ENCODE measurements at places on chromosomes 7 and 10.
A peak's percentile ranks its signal among the peaks of the same experiment; 100 is the strongest.

DNA sequence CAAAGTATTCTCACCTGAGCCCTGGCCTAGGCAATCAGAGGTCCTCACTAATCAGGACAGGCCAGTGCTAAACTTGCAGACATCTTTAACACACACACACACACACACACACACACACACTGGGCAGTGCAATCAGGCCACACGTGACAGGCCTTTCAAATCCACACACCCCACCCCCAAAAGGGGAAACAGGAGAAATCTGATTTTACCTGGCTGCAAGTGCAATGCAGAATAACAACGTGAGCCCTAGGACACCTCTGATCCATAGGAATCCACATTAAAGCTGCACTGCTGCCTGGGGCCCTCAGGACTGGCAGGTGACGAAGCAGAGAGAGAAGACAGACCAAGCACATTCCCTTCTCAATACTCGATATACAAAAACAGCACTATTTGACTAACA, 218.9 kb downstream of the FAM107B start:
- DNase-seq: no peak

- no peak for DNase-seq
Observed at GRCh38 chr7:28192786-28193585, 12.4 kb upstream of the JAZF1 start.

DNA sequence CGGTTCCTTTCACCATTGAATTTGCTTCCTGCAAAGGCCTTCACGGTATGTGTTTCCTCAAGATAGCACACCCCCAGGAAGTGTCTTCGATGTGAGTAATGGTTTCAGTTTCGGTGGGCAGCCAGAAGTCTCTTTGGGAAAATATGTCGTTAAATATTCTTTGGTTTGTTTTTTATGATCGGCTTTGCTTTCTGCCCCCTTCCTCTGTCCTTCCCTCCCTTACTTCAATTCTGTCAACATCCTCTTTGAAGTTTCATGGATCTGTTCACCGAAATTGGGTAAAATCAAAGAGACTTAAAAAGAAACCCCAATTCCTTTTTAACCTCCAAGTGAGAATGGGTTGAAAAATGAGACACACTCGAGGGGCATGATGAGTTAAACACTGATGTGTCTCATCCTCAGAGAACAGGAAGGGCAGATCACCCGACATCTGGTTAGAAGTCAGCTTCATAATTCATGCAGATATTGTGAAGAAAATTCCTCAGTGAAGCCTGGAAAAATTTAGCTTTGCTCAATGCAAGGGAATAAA, 170.8 kb upstream of the HABP2 start:
- peak; percentile 24 for DNase-seq

DNA sequence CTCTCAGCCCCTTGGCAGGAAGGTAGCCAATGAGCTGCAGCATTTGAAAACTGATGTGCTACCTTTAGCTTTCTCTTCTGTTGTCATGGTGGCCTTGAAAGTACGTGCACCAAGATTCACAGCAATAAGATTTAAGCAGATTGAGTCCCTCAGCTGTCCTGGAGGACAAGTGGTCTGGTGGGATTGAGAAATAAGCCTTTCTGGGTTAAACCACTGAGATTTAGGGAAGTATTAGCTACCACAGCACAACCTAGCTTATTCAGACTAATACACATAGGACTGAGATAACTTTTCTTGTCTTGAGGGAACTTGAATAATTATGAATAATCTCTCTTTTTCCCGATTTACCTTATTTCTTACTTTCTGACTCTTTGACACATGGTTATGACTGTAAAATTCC, 324.0 kb downstream of the PTEN start:
- no peak for DNase-seq

DNA sequence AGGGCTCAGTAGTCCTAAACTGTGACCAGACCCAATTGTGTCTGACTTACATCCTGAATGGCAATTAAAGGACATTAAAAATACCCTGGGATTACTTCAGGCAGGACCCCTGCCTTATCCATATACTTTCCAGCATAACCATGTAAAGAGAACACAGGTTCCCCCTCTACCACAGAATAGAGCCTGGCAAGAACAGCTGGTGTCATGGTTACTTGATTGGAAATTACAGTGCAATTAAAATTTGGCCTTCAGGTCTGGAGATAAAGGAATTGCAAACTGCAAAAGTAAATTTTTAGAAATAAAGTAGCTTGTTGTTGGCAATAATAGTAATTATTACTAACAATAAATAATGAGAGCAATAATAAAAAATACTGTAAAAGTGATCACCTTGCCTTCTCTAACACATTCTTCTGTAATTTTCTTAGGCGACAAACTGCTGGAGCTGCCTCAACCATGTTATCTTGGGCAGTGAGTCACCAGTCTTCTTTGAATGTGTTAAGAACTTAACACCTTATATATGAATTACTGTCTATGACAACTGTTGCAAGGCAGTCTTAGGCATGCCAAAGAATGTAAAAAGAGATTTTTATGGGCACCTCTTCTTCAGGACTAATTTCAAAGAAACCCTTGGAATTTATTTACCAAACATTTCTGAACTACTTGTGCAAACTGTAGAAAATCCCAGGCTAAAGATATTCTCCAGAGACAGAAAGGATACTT, 53.7 kb downstream of the HIBADH start:
- DNase-seq: no peak

GRCh38 chr7:133230591-133231194, 22.2 kb upstream of the EXOC4 start:
- DNase-seq: peak; percentile 16

DNA sequence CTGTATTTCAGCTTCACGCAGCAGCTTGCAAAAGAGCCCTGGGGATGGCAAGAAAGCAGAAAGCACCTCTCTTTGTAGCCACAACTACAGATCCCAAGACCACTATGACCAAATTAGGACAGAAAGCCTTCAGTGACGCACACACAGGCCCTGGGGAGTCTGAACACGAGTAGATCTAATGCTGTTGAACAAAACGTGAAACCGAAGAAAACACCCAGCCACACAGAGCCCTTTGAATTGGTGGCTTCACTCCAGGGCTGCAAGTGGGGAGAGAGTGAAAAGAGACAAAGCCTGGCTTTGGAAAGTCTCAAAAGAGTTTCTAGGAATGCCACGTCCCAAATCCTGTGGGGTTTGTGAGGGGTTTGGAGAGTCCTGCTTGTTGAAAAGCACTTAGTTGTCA, 28.4 kb downstream of the PLXNA4 start:
- DNase-seq: no peak

GRCh38 chr10:36711361-36711760, 414.0 kb upstream of the ANKRD30A start:
- no peak for DNase-seq

- peak; percentile 63 for DNase-seq
Observed at GRCh38 chr7:69062020-69062765, 536.1 kb upstream of the AUTS2 start.

- no peak for DNase-seq
Observed at GRCh38 chr7:1516586-1517251, 12.5 kb upstream of the INTS1 start.

GRCh38 chr10:78712147-78712546, 356.6 kb upstream of the ZMIZ1 start:
- DNase-seq: no peak

DNA sequence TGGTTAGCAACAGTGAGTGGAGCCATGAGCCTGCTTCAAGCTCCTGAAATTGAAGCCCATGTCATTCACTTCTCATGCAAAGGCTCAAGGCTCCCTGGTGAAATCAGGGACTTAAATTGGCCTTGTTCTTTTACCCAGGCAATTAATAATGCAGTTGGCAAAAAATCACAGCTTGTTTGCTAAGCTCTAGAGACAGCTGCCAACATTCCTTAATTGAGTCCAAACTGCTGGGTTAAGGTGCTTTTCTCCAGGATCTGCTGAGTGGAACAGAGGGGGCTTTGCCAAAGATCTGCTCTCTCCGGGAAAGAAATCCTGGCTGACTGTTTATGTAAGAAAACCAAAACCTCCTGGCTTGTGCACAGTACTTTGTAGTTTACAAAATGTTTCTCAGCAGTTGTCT, 257.6 kb upstream of the GHITM start:
- DNase-seq: no peak

DNA sequence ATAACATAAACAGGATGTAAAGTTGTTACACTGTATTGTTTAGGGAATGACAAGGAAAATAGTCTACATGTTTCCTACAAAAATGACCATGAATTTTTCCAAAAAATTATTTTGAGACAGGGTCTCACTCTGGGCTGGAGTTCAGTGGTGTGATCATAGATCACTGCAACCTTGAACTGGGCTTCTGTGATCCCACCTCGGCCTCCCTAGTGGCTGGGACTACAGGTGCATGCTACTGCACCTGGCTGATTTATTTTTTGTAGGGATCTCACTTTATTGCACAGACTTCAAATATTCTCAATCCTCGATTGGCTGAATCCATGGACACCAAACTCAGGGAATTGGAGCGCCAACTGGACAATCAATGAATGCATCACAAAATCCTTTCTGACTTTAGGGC, 6.6 kb downstream of the CHCHD2 start:
- DNase-seq: no peak

DNA sequence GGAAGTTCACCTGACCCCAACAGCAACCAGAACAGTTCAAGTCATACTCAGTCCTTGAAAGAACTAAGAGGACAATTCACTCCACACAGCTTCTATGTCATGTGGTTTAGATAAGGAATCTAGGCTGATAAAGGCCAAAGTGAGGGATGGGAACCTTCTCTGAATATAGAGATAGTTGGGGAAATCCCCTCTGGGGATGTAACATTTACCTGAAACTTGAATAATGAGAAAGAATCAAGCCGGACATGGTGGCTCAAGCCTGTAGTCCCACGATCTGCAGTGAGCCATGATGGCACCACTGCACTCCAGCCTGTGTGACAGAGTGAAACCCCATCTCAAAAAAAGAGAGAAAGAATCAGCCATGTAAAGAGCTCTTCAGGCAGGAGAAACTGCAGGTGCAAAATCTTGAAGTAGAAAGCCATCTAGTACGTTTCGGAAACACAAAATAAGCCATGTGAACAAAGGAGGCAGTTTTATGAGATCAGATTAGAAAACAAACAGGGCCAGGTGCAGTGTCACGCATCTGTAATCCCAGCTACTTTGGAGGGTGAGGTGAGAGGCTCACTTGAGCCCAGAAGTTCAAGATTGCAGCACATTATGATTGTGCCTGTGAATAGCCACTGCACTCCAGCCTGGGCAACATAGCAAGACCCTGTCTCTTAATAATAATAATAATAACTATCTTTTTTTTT, 4.5 kb upstream of the DNMBP start:
- DNase-seq: no peak

GRCh38 chr7:76512941-76513816, 2.8 kb downstream of the UPK3B start:
- DNase-seq: no peak

DNA sequence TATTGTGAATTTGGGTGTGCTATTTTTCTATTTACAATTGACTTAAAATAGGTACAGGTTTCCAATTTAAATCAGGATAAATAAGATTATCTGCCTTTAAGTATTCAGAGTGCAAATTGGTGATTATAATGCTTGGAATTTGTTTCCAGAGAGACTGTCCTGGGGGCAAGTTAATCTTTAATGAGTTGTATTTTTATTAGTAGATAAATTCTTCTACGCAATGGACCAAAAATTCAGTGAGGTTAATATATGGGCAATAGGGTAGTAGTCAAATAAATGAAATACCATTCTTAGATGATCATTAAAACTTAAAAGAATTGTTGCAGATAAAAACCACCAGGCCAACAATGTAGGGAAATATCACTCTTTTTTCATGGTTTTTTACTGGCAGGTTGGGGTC, 3.4 kb downstream of the BICC1 start:
- no peak for DNase-seq

DNA sequence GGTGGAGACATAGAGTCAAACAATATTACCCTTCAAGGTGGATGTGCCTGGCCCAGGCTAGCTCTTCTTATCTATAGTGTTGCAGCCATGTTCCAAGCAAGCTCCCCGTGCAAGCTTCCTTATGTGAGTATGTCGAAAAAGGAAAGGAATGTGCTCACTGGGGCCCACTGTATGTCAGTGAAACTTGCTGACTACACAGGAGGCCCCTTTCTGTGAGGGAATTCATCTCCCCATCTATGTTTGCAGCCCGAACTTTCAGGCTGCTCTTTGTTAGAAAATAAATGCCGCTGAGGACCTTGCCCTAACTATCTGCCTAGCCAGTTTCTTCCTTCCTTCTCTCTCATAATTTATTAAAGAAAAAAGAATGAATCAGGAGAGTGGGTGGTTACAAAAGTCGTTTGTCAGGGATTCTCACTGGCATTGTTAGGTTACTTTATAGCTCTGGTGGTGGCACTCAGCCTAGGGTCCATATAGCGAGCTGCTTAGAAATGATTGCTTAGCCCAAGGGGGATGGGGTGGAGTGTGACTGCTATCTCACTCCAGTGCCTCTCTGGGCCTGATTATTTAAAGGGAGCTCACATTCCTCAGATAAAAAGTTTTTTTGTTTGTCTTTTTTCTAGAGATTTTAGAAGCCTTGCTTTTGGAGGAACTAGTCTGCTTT, 302.1 kb downstream of the ABCA13 start:
- DNase-seq: no peak

- no peak for DNase-seq
Observed at GRCh38 chr7:46174196-46174580, 253.1 kb upstream of the IGFBP3 start.

DNA sequence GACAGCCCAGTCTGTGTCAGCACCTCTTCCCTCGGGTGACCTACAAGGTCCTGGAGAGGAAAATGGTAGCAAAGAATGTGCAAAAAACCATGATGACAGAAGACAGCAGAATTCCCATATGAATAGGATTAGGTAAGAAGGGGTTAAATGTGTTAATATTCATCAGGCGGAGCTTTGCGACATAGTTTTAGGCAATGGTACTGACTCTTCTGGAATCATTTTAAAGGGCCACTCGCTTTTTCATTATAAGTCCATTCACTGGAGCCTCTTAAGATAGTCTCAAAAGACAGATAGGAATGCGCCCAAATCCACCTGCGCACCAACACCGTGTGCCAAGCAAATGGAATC, 38.2 kb downstream of the DLG5 start:
- no peak for DNase-seq

- DNase-seq: no peak
Observed at GRCh38 chr7:53624356-53624755, 588.9 kb downstream of the POM121L12 start.

DNA sequence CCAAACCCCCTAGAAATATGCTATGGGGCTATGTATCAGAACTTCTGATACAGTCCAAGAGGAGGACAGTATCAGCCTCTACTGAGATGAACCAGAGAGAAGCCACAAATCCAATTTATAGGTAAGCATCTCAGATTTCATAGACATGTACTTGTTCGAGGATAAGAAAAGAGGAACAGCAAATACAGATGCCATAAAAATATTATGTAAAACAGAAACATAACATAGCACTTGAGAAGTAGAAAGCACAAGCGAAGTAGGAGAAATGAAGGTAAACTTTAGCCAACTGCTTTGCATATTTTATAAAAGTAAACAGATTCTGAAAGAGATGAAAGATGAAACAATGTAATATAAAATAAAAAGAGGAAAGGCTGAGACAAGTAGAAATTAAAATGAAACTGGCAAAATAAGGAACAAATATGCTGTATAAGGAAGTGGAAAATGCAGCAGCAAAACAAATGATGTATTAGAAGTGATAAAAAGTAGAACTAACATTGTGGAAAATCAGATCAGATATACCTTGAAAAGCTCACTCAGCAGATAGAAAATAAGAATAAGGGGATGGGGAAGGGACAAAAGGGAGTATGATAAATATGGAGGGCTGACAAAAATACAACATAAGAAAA, 135.1 kb downstream of the SKAP2 start:
- DNase-seq: no peak
